ENCODE measurements at places on chromosomes 3 and 15.

DNA sequence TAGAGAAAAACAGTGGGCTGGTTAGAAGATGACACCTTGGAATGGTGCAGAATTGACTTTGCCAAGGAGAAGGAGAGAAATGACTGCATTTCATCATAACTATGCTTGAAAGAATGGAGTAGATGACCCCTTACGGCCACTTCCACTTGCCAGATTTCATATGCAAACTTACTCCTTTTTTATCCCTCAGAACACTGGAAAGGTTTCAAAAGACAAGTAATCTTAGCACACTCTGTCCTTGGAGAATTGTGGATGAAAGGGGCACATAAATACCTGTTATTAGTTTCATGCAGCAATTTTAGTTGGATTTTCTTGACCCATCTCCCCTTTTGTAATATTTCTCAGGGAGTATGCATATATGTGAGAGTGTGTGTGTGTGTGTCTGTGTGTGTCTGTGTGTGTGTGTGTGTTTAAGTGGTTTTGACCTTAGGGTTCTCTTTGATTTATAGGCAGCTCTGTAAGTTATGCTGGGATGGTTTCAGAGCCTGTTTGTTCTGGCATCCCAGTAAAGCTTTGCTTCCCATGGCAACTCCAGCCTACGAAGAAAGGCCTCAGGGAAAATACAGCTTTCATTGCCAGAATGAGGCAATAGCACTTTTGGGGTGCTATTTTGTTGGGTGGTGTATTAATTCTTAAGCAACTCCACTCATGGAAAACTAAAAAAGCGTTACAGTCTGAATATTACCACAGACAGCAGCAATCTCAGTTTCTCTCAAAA is 122.2 kb upstream of the TP63 start:
- no peak for DNase-seq

- DNase-seq: no peak
These were observed 4.5 kb upstream of the PRKAR2A start for GRCh38 chr3:48852151-48852550.

DNA sequence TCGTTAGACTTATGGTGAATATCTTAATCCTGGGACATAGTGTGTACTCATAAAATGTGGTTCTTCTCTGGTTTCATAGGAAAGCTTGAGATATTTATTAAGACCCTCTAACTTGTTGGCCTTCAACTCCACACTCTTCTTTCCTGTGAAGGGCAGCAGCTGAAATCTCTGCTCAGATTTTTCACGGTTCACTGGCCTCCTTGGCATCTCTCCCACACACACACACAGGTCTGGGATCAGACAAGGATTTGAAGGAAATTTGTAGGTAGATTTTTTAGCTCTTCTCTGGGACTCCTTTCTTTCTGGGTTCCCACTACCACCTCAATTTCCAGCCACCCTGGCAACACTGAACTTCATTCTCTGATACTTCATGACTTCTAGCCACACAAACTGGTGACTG is 70.2 kb downstream of the MYRIP start:
- no peak for DNase-seq

GRCh38 chr15:48046813-48047438 is 73.9 kb upstream of the SLC24A5 start:
- no peak for DNase-seq

DNA sequence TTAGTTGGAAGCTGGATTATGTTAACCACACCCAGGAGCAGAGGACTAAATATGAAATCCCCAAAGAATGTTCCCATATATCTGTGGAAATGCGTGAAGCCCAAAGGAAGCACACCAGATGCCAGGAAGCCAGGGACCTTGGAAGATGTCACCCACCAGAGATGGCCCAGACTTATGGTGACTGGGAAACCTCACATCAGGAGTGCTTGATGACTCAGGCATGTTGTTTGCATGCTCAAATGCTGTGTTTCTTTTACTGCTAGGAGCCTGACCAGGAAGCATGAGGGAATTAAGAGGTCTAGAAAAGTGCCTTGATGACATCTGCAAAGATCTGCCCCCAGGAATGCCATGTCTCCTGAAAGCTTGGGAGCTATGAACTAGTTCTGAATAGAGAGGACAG is 109.0 kb upstream of the SLC2A2 start:
- no peak for DNase-seq

- no peak for DNase-seq
These were observed 139.4 kb upstream of the PFN2 start for GRCh38 chr3:150110097-150110496.

DNA sequence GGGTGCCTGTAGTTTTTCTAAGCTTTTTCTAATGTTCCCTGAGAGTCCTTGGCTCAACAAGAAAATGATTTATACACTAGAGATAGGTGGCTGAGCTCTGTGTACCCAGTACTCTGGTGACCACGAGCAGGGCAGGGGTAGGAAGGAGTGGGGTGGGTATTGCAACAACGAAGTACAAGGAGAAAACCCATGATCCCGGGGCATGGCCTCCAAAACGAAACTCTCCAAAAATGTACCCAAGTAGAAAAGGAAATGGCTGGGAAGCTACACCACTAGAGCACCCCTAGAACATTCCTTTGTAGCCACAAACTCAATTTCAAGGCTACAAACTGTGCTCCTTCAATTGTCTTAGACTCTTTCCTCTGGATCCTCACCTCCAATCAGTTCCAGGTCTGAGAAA is 138.9 kb downstream of the DUT start:
- no peak for DNase-seq

DNA sequence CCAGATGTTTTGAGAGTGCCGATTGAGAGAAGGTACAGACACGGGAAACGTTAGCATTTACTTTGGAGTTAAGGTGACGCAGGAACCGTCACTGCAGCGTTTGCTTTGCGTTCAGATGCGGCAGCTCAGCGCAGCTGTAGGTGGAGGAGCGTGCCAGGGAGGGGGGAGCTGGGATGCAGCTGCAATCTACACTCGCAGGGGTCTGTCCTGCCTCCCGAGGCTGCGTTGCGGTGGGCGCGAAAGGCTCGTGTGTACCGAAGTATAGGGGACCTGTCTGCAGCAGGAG is 425 bp upstream of the FYTTD1 start:
- no peak for DNase-seq

- DNase-seq: no peak
These were observed 384.1 kb downstream of the PLOD2 start for GRCh38 chr3:145776782-145777408.

DNA sequence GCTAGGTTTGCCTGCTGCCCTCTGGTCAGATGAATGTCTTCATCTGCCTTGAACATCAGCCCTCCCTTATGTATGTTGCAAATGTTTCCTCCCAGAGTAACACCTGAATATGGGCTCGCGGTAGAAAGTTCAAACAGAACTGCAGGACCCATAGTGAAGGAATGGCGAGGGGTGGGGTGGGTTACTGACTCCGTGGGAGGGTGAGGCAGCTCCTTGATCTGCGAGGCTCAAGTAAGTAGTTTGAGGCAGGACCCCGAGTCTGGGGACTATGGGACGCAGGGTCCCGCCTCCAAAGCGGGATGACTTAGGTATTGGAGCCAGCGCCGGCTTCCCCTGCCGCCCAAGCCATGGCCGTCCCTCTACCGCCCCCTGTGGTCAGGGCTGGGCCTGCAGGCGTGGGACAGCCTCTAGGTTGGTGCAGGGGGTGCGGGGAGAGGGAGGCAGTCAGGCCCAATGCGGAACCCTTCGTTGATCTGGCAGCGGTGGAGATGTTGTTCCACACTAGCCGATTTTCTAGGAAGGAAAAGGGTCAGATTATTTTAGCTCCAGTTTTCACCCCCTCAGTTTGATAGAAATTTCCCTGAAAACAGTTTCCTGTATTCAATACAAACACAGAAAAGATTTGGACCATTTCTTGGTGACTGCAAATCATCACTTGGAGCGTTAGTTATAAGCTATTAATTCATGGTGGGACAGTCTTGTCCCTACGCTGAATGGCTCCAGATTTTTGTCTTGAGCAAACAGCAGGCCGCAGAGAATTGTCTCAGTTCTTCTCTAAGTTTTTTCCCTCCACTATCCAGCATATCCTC is 72.3 kb downstream of the CORO2B start:
- peak; percentile 79 for DNase-seq

- DNase-seq: no peak
These were observed 692.7 kb upstream of the GRM7 start for GRCh38 chr3:6168256-6168655.

DNA sequence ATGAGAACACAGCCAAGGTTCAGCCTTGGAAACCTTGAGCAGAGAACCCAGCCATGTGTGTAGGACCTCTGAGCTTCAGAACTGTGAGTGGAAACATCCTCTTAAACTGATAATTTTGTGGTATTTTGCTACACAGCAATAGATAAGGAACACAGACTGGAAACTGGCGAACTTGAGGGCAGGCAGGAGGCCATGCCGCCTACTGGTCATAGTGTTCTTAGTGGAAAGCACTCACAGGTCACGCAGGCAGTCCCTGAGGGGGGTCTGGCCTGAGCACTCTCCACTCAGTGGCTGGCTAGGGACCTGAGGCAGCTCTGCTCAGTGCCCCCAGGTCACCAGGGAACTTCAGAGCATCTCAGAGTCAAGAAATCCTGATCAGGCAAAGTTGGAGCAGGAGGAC is 9.7 kb upstream of the XIRP1 start:
- DNase-seq: no peak

- DNase-seq: no peak
These were observed 515 bp upstream of the MTHFS start for GRCh38 chr15:79897380-79897678.

DNA sequence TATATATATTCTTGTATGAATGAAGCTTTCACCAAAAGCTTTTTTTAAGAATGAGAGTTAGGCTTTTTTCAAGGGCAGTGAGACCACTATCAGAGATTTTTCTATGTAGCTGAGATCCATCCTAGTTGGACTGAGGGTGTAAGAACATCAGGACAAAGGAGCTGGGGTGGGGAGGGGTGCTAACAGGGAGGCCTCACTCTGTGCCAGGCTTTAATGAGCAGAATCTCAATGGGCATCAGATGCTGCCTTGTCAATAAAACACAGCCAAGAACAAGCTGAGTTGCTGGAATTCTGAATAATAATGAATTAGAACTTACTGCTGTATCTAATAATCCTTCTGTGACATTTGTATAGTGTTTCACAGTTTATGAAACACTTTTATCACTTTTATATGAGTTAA is 41.4 kb upstream of the USP3 start:
- DNase-seq: no peak

GRCh38 chr3:94226078-94226477 is 163.2 kb downstream of the NSUN3 start:
- DNase-seq: no peak

DNA sequence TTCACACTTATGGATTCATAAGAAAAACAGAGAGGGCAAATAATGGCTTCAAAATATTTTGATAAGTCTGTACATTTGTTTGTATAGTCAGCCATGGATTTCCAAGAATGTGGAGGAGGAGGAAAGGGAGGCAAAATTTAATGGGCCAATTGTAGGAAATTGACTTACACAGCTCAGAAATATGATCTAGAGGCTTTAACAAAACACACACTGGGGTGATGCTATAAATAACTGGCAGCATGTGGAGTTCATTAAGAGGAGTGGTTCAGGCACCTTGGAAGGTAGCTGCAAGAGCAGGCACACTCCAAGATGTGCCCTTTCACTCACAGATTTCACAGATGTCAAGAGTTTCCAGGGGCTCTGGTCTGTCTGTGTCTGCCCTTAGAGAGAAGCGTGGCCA is 193.4 kb upstream of the RASGRP1 start:
- no peak for DNase-seq

GRCh38 chr3:127822041-127822681 is at the start of gene MGLL:
Gene MGLL, minus strand, starts transcription at chr3:127822515. Its CDS starts 197 bp downstream, at chr3:127822318.
- DNase-seq: no peak

GRCh38 chr3:12405432-12406272 is 78.6 kb upstream of the TSEN2 start:
- DNase-seq: no peak

- DNase-seq: peak; percentile 17
These were observed 45.3 kb downstream of the ALDH1L1 start for GRCh38 chr3:126135071-126135405.

DNA sequence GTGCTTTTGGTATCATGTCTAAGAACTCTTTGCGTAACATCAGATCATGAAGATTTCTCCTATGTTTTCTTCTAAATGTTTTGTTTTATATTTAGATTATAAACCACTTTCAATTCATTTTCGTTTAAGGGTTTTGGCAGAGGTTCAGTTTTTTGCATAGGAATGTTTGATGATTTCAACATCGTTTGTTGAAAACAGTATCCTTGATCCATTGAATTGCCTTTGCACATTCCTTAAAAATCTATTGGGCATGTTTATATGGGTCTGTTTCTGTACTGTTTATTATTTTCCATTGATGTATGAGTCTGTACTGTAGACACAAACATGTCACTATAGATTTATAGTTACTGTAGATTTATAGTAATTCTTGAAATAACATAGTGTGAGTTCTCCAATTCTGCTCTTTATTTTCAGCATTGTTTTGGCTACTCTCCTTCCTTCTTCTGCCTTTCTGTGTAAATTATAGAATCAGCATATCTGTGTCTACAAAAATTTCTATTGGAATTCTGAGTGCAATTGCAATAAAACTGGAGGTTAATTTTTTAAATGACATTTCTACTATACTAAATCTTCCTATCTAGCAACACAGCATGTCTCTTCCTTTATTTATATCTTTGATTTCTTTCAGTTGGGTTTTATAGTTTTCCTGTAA is 374.0 kb downstream of the SV2B start:
- no peak for DNase-seq

DNA sequence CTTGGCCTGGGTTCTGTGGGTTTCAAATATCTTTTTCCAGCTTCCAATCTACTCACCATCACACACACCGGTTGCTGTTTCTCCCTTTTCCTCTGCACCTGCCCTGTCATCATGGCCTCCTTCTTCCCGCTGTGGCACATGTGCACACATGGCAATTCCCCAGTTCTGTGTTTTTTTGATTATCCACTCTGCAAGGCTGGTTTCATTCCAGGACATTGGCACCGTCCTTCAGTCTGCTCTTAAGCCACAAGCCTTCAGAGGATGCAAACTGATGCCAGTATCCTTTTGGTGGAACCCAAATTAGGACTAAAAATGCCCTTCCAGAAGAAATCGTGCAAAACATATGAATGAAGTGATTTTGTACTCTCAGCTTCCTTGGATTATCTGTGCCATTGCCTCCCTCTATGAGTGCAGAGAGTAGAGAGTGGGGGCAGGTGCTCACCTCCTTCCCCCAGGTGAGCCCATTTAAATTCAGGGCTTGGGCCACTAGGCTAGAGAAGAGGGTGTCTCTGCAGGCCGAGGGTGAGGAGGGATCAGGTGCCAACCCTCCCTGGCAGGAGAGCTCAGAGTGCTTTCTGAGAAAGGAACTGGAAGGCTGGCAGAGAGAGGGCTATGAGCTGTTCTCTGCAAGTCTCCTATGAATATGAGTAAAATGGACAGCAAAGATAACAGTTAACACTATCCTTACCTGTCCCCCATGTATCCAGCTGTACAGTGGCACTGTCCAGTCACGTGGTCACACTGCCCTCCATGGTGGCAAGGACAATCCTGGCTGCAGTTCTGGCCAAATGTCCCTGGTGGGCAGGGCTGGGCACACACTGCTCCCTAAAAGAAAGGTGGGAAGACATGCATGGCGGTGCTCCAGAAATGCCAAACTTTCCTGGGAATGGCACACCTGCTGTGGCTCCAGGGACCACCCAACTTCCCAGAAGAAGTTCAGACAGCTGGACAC is 100.8 kb downstream of the RAB11A start:
- no peak for DNase-seq

All from activated CD8-positive, alpha-beta memory T cell treated with anti-CD3 and anti-CD28 coated beads for 24 hours (primary cell).